A549 (cell line): ENCODE measurements at places on chromosomes 12 and 14. TPM values are rescaled to one million over a fixed set of nuclear protein-coding genes. Genes with fewer than 3 reads are reported as not detected.

DNA sequence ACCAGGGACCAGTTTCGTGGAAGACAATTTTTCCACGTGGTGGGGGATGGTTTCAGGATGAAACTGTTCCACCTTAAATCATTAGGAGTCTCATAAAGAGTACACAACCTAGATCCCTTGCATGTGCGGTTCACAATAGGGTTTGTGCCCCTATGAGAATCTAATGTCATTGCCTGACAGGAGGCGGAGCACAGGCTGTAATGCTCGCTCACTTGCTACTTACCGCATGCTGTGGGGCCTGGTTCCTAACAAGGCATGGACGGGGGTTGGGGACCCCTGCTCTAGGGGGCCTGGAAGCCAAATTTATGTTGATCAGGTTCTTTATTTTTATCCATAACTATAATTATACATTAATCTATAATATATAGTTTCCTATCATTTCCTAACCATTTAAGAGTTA, 315.3 kb downstream of the MED13L start:
- no peak for DNase-seq

DNA sequence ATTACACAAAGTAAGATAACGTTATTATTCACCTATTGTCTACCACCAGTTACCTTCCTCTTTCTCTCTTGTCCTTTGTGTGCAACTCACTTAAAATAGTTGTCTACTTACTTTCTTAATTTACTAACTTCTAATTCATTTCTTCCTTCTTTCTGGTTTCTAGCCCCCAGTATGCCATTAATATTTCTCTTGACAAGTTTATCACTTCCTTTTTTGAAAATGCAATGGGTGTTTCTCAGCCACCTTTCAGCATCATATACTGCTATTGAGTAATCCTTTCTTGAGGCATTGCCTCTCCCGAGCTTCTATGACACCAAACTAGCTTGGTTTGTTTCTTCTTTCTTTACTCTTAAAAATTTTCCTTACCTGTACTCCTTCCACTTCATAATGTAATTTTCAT, 633.6 kb downstream of the TMTC2 start:
- DNase-seq, result no peak

- DNase-seq, result no peak
These were observed 16.5 kb downstream of the CCER1 start for GRCh38 chr12:90938451-90938850.

- no peak for DNase-seq
These were observed 301.6 kb downstream of the PCNX1 start for GRCh38 chr14:71208702-71209357.

DNA sequence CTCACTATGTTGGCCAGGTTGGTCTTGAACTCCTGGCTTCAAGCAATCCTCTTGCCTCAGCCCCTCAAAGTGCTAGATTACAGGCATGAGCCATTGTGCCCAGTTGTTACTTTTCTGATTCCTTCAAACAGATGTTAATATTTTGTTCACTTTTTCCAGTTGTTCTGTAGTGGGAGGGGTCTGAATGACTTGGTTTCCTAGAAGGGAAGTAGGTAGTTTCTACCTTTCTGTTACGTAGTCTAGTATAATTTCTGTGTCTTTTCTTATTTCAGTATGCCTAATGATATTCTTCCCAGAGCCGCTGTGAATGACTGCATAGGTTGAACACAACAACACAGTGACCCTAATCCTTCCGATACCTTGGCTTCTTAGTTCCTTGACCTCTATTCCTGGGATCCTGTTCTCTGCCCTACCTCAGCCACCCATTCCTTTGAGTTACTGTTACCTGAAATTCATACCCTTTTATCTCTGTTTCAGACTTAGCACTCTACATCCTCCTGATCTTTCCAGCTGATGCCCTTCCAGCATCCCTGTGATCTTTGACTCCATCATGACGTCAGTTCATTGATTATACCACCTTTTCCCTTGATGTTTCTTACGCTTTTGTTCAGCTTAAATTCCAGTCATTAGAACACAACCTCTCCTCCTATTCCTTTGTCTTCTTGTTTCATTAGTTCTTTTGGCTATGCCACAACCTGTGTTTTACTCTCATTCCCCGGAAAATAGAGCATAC, 33.3 kb downstream of the RCOR1 start:
- DNase-seq, result no peak

DNA sequence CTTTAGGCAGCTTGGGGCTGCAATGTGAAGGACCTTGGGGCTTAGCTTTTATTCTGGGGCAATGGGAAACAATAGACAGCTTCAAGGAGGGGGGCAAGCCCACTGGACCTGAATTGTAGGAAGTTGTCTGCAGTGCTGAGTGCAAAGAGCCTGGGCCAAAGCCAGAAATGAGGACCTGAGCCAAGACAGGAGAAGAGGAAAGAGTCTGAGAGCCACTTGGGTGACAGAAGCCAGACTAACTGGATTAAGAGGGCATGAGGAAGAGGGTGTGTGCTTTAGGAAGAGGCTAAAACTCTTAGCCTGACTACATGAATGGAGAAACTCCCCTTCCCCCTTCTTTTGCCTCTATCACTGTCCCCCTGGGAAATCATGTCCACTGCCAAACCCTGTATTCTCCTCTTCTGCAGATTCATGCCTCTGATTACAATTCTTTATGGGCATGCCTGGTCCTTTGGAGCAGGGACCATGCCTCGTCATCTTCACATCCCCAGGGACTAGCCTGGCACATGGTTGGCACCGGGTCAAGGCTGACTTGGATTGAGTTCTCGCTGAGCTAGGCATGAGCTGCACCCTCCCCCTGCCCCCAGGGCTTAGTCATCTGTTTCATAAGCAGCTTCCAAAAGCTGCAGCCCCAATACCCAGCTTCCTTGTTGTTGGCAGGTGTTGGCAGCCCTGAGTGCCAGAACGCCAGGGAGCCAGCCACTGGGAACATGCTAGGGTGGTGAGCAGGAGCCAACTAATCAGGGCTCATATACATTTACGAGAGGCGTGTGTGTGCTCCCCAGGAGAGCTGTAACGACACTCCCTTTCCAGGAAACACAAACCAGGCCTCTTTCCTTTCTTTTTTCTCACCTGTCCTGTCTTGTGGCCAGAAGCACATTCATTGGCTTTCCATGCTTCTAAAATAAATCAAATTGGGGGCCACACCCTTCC, 27.7 kb upstream of the JDP2 start:
- peak; percentile 49 for DNase-seq

Gene NR1H4
- polyA plus RNA-seq, result 0.17 to 0.40 TPM (median 0.21 TPM) in 3 replicates

DNA sequence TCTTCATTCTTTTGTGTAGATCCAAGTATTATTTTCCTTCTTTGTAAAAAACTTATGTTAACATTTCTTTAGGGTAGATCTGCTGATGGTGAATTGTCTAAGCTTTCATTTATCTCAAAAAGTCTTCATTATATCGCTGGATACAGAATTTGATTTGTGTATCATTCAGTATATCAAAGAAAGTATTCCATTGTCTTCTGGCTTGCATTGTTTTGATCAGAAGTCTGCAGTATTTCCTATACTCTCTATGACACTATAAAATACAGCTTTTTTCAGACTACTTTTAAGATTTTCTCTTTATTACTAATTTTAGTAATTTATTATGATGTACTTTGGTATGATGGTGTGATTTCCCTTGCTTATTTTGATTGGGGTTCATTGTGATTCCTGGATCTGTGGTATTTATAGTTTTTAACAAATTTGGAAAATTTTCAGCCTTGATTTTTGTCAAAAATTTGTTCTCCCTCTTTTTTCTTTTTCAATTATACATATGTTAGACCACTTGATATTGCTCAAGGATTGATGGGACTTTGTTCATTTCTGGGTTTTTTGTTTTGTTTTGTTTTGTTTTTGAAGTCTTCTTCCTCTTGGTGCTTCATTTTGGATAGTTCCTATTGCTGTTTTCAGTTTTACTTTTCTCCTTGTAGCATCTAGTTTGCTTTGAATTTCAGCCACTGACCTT, 176.5 kb downstream of the ZFP36L1 start:
- no peak for DNase-seq

Gene FAM216A
- polyA plus RNA-seq, result 18.1 to 22.6 TPM (median 18.1 TPM) in 3 replicates

DNA sequence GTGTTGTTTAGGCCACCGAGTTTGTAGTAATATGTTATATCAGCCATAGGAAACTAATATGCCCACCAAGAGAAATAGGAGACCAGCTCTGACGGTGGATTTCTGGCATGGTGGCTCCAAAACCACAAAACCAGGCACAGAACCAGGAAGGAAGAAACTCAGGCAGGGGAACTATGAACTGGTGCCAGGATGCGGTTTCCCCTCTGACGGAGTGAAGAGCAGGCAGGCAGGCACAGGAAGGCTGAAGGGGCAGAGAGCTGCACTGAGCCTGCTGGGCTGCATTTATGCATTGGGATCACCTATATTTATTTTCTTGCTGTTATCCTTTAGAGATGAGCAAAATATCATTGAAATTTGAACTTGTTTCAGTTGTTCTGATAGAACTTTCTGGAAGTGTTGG, 479.4 kb downstream of the VRK1 start:
- no peak for DNase-seq

- peak; percentile 19 for DNase-seq
These were observed 446 bp downstream of the PPP1R12A start for GRCh38 chr12:79934281-79935020.

- DNase-seq, result no peak
These were observed 19.7 kb downstream of the DUSP16 start for GRCh38 chr12:12542964-12543363.

- DNase-seq, result no peak
These were observed 290.9 kb downstream of the LRIG3 start for GRCh38 chr12:58629376-58629775.

Gene P2RX7
- not detected in 3 replicates for polyA plus RNA-seq

DNA sequence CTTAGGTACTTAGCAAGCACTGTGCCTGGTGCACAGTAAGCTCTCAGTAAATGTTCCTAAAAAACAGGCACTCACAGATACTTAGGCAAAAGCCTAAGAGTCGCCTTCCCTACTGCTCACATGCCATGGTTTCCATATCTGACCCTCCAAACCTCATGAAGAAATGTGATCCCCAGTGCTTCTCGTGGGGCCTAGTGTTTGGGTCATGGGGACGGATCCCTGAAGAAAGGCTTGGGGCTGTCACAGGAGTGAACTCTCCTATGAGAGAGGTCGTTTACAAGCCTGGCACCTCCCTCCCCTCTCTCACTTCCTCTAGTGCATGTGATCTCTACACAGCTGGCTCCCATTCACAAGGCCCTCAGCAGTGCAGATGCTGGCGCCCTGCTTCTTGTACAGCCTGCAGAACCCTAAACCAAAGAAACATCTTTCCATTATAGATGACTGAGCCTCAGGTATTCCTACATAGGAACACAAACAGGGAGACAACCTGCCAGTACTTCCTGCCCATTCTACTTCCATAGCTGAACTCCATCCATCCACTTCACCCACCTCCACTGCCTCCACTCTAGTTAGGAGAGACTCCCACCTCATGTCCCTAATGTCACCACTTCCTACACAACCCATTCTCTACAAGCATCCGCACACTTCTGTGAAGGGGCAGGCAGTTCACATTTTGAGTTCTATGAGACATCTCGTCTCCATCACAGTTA, 2.9 kb downstream of the SLC15A4 start:
- no peak for DNase-seq

DNA sequence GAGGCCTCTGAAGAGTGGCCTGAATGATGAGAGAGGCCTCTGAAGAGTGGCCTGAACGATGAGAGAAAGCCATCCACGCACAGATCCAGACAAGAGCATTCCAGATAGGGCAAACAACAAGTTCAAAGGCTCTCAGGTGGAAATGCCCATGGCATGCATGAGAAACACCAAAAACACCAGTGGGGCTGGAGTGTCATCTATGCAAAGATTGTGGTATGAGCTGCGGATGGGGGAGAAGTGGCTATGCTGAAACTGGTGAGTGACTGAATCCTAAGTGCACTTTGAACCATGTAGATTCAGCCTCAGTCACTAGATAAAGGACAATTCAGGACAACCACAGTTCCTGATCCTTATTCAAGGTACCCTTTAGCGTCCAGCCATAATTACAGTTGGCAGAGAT, 79.4 kb upstream of the GZMB start:
- DNase-seq, result no peak

GRCh38 chr12:29783773-29784666, at the start of gene TMTC1:
TMTC1 (minus strand) TSS chr12:29783942; CDS start chr12:29783751, 191 bp downstream.
- DNase-seq, result peak; percentile 27

Gene TSPAN11
- 0.04 to 0.10 TPM (median 0.06 TPM) in 3 replicates for polyA plus RNA-seq

Gene NXPH4
- 3.3 to 4.5 TPM (median 3.5 TPM) in 3 replicates for polyA plus RNA-seq

DNA sequence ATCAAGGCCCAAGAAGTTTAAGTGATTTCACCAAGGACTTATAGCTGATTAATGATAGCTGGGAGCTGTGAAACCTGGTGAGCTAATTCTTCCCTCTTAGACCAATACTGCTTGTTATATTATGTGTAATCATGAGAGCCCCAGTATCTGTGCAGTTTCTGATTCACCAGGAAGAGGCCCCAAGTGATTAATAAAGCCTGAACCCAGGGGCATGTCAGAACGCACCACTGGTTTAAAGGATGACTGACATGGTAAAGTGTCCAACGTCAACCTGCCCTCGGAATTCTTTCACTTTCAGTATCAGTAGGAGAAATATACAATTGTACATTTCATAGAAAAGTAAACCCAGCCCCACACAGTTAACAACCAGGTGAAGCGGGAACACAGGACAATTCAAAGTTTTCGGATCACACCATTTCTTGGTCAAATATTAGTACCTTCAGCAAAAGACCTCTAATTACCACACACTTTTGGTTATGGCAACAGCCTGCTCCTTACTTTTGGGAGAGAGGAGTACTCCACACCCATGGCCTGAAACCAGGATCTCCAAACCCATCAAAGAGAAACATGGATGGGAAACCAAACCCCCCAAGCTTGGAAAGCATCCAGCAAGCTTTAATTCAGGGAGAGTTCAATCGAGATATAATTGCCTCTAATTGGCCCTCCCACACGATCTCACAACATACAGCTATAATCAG, 28.5 kb downstream of the TMCC3 start:
- no peak for DNase-seq

Gene SIRT4
- 0.87 to 1.6 TPM (median 0.95 TPM) in 3 replicates for polyA plus RNA-seq

DNA sequence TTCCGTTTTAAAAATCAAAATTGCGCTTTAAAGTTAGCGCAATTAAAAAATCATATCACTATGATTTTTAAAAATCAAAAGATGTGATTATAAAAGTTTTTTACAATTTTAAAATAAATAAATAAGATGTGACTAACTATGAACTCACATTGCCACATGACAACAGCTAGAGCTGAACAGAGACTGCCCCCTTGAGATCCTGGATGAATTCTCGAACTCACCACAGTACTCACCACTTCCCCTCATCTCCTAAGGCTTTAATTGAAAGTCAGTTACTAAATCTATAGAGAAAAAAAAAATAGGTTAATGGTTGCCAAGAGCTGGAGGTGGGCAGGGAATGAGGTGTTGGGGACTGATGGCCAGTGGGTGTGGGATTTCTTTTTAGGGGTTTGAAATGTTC, 384.2 kb downstream of the ZFP36L1 start:
- DNase-seq, result no peak

GRCh38 chr14:33555710-33556350, 395.0 kb downstream of the EGLN3 start:
- no peak for DNase-seq

Gene ZDHHC22
- polyA plus RNA-seq, result 0.16 to 0.28 TPM (median 0.23 TPM) in 3 replicates

GRCh38 chr12:113295886-113296556, 38.9 kb downstream of the SLC8B1 start:
- DNase-seq, result no peak

Gene DHRS2
- polyA plus RNA-seq, result 2.3 to 3.4 TPM (median 3.2 TPM) in 3 replicates
